COR-L47 (cell line): ENCODE measurements at places on chromosomes 2 and 18.

DNA sequence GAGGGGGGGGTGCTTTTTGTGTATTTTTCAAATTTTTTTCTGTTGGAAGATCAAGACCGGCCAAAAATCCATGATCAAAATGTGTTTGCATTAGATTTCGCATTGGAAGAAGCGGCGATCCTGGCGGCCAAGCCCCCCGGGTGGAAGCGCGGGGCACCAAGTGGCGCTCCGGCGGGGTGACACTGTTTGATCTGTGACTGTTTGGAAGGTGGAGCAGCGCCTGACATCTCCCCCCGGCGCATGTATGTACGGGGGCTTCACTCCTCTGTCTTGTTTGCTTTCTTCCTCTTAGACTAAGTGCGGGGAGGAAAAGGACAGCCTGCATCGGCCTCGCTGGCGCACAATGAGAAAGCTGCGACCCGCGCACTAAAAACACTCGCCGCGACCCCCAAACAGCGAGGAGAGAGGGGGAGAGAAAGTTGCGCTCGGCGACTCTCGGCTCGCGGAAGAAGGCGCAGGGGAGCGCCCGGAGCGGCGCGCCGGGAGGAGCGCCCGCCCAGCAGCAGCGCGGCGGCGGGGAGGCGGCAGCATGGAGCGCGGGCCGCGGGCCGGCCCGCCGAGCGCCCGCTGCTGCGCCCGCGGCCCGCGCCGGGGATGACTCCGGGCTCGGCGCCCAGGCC is 515 bp downstream of the TSHZ1 start:
- no peak for DNase-seq

DNA sequence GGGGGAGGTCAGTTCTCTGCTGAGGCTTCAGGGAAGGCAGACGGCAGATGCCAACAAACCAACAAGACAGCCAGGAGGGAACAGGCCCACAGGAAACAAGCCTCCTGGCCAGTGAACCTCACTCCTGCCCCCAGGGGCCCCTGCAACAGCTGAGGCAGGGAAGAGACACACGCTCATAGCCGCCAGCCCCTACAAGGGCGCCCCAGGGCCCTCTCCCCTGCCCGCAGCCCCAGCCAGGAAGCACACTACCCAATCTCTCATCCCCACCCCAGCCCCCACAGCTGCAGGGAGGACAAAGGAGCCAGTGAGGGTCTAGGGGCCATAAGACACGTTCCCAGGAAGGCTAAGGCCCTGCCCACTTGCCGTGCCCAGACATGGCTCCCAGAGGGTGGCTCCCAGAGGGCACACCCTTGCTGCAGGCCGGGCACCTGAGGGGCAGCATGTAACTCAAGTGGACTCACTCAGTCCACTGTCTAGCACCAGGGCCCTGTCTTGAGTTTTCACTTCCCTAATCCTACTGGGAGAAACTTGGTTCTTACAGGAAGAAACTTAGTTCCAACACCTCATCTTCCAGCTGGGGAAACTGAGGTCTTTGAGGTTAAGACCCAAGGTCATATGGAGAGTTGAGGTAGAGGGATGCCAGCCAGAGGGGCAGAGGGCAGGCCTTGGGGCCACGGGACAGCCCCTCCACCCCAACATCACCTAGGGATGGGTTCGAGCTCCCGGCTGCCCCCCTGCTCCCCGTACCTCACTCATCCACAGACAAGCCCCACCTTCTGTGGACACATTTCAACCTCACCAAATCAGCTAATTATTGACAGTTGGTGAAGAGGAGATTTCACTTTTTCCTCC is 37.3 kb downstream of the EMX1 start:
- DNase-seq, result no peak

DNA sequence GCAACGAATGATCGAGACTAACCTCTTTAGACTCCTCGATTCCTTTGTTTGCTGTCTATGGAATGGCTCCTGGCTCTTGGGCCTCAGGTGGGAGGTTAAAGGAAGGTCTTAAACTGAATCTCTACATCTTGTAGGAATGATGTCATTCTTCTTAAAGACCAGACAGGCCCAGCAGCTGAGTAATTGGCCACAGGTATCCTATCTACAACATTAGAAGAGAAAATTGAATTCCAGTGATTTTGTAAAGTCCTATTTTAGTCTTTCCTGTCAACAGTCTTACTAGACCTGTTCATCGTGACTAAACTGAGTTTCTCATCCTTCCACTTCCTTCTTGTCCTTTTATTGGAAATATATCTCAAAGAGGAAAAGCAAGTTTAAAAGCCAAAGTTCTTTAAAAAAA is 274.8 kb downstream of the ALPK2 start:
- DNase-seq, result no peak

GRCh38 chr2:101231937-101232730 is 20.6 kb upstream of the CNOT11 start:
- no peak for DNase-seq
